ENCODE measurements at places on chromosomes 5 and 9.

- no peak for DNase-seq
Observed at GRCh38 chr5:128403333-128403732, 134.7 kb downstream of the FBN2 start.

GRCh38 chr9:33437898-33438297 is 9.5 kb downstream of the AQP3 start:
- DNase-seq = no peak

GRCh38 chr9:70303268-70303667 is 44.5 kb downstream of the SMC5 start:
- no peak for DNase-seq

DNA sequence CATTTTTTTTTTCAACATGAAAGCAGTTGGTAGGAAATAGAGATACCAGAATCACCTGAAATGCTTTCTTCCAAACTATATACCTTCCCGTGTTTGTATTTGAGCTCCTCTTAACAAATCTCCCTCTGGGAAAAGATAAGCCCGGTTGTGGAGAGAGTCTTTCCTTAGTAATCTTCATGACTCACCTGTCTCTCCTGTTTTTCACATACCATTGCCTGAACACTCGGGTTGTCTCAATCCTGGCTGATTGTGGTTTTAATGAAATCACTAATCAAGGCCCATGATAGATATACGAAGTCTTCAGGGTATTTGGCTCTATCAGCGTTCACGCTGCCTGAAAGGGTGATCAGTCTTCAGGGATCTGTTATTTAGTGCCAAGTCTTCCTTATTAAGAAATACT is 136.7 kb downstream of the MAN2A1 start:
- DNase-seq = no peak

DNA sequence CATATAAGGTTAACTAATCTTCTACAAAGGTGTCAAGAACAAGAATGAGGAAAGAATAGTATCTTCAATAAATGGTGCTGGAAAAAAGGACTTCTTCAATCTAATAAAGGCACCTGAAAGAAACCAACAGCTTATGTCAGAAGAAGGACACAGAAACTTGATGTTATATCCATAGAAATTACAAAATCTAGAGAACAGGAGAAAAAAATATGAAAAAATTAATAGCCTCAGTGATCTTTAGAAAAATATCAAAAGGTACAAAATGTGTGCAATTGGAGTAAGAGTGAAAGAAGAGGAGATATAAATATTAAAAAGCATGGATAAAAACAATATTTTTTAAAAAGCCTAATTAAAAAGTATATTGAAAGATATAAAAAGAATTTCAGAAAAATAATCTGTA is 18.8 kb upstream of the PRSS3 start:
- DNase-seq = no peak

DNA sequence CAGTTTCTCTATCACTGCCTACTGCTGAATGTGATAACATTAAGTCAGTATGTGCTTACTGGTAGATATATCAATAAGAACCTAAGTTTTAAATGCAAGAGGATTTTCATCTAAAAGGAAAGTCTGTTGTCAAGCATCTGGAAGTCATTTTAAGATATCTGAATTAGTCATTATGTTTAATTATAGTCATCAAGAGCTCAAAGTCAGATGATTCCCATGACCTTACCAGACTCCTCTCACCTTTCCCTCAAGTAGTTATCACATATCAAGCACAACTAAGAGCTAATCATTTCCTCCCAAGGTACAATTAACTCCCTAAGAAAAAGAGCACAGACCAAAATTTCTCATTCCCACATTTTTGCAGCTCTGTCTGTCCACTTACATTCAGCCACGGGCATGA is 45.5 kb downstream of the PUM3 start:
- DNase-seq = no peak

- DNase-seq = no peak
Observed at GRCh38 chr5:107805824-107806223, 135.1 kb upstream of the EFNA5 start.

DNA sequence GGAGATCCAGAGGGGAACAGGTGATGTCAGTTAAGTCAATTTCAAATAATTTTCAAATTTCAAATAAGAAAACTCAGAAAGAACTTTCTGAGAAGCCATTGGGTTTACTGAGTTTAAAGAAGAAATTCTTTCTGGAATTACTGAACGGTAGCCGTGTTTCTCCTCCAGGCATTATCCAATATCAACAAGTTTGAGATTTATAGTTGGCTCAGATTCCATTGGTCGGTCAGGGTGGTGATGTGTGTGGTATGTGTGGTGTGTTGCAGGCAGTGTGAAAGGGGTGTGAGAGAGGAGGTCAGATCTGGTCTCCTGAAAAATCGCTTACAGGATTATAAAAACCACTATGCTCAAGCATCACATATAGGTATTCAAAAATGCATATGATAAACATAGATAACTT is 60.1 kb downstream of the PDE4D start:
- no peak for DNase-seq

- no peak for DNase-seq
Observed at GRCh38 chr9:71895117-71895516, 15.9 kb downstream of the ABHD17B start.

DNA sequence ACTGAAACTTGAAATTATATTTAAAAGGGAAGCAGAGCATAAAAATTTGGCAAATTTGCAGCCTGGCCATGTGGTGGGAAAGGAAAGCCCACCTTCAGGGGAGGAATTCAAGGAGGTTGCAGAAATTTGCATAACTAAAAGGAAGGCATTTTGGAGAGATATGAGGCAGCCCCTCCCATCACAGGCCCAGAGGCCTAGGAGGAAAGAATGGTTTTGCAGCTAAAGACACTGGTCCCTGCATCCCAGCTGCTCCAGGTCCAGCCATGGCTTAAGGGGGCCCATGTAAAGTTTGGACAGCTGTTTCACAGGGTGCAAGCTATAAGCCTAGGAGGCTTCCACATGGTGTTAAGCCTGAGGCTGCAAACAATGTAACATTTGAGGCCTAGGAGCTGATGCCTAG is 212.5 kb downstream of the NNT start:
- DNase-seq = no peak

- DNase-seq = no peak
Observed at GRCh38 chr5:139711906-139712224, 63.7 kb downstream of the CXXC5 start.

- DNase-seq = no peak
Observed at GRCh38 chr5:2738700-2739359, 12.6 kb downstream of the IRX2 start.

DNA sequence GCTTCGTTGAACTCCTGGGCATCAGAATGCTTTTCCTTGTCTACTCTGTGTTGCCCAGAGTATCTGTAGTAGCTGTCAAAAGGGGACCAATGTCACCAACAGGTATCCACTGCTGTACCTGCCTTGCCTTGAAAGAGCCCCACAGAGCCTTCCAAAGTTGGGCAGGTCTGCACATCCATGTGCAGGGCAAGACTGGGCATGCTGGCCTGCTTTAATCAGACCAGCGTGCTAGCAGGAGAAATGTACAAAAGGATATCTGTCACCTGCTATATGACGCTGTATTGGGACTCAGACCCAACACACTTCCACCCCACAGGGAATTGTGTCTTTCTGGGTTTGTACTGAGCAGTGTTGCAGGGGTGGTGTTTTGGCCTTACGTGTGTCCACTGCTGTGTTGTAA is 11.9 kb downstream of the DELE1 start:
- DNase-seq = no peak

DNA sequence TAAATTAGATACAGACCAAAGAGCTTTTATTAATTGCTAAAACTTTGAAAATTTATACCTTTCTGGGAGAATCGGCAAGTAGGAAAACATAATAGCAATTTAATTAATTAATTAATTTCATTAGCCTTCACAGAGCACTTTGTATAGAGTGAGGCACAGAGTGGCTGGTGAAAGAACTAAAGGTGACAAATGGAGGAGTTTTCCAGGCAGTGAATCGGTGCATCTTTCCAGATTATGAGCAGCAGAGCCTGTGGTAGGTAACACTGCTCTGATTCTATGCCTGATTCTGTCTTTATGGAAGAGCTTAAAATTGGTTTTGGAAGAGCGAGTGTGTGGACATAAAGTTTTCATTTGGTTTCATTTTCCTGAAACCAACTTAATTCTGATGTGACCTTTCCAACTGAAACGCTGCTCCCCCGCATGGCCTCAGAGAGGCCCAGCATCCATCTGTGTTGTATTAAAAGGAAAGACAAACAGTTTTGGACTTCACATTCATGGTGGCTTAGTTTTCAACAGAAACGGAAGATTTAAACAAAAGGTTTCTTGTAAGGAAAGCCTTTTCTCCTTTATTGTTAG is 188.9 kb upstream of the RPS23 start:
- DNase-seq = no peak

GRCh38 chr5:179322071-179323025 is 22.9 kb downstream of the ADAMTS2 start:
- DNase-seq = no peak

GRCh38 chr9:114935119-114935518 is 4.7 kb upstream of the TNFSF8 start:
- no peak for DNase-seq

DNA sequence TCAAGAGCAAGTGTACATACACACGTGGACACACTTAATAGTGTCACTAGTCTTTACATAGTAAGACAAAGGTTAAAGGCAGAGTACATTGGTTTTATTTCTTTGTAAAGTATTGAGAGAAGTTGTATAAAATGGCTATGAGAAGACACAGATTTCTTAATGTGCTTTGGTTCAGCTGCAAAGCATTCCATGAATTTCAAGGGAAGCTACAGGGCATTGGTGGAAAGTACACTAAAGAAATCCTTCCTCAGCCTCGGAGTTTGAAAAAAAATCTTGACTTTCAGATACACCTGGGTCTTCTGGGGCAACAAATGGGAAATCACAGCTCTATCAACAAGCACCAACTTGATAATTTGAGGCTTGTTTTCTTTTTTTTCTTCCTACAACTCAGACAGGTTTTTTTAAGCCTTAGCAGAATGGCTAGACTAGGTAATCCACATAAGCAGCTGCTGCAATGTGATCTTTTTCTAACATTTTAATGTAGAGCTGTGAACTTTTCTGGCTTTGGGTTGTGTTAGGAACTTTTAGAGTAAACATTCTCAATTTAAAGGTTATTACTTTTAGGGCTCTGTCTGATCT is 140.4 kb upstream of the FST start:
- no peak for DNase-seq

GRCh38 chr5:55865831-55866230 is 14.7 kb downstream of the IL31RA start:
- no peak for DNase-seq

DNA sequence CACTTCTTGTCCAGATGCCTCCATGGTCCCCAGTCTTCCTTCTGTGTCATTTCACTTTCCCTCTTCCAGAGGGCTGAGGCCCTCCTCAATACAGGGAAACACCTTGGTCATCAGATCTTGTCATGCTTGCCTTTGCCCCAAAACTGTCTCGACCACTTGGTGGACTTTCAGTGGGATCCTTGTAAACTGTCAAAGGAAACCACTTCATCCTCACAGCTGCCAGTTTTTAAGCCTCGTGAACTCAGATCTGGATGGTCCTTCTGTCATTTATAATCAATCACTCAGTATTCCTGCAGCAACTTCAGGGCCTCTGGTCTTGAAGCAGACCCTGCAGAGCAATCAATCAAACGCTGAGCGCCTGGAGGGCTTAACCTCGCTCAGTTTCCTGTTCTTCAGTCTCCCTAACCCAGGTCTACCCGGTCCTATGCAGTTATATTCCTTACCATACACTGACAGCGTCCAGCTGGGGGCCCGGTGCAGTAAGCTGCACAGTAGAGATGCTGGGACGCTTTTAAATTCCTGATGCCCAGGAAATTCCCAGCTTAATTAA is 74.6 kb downstream of the GOLPH3 start:
- DNase-seq = no peak

DNA sequence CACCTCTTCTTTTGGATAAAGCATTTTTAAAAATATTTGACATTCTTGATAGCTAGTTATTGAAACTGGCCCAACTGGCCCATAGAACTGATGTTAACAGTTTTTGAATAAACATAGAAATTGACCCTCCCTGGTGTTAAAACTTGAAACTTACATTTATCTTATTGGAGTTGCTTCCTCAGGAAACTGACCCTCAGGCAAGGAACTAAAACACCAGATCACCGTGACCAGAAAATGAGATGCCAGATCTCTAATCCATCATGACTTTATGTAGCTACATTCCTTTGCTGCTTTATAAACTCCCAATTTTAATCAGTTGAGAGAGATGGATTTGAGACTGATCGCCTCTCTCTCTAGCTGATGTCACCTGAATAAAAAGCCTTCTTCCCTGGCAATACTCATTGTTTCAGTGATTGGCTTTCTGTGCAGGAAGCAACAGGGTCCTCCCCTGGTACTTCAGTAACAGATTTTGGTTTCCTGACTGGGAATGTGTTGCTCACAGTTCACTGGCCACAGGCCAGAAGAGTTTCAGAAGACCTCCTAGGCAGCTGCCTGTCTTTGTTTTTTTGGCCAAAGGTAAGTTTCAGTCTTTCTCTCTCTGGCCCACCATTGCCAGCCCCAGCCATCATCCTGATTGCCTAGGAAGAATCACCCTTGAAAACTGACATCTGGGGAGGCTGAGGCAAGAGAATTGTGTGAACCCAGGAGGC is 212.4 kb downstream of the DTWD2 start:
- no peak for DNase-seq

DNA sequence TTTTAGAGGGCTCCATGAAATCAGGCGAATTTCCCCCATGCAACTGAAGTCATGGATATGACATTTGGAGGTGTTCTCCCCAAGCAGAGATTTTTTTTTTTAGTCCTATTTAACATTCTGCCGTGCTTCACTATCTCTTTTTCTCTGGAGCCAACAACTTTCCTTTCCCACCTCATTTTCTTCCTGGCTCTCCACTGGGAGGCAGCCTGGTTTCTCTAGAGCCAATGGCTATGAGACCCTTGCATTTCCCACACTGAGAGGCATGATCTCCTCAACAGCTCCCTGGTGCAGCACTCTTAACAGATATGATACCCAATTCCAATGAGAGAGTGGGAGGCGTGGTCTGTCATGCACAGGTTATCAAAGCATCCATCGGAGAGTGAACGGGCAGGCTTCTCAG is 310.8 kb downstream of the DRD1 start:
- no peak for DNase-seq

GRCh38 chr9:2725898-2726649 is 8.8 kb downstream of the KCNV2 start:
- no peak for DNase-seq

- DNase-seq = no peak
Observed at GRCh38 chr5:175479125-175479881, 943 bp downstream of the SFXN1 start.
